NCI-H187 (cell line): ENCODE measurements at places on chromosomes 2 and 18.

DNA sequence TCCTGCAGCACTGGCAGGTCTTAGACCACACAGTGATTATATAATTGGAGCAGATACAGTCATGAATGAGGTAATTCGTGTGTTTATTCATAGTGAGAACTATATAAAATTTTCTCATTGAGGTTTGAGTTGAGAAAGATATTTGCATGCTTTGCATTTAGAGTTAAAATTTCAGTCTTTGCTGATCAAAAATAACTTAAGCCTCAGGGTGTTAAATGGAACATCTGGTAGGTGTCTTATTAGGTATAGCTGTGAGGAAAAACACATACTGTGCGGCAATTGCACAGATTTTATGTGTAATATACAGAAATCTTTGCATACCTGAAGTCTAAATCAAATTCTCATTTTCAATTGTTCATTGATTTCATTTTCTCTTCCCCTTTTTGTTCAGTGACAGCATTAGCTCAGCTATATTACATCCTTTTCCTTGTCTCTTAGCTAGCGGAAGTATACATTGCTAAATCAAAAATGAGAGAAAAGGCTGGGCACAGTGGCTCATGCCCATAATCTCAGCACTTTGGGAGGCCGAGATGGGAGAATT, 21.2 kb downstream of the GORASP2 start:
- no peak for DNase-seq

GRCh38 chr18:78642296-78642951, 337.2 kb upstream of the SALL3 start:
- DNase-seq: no peak

DNA sequence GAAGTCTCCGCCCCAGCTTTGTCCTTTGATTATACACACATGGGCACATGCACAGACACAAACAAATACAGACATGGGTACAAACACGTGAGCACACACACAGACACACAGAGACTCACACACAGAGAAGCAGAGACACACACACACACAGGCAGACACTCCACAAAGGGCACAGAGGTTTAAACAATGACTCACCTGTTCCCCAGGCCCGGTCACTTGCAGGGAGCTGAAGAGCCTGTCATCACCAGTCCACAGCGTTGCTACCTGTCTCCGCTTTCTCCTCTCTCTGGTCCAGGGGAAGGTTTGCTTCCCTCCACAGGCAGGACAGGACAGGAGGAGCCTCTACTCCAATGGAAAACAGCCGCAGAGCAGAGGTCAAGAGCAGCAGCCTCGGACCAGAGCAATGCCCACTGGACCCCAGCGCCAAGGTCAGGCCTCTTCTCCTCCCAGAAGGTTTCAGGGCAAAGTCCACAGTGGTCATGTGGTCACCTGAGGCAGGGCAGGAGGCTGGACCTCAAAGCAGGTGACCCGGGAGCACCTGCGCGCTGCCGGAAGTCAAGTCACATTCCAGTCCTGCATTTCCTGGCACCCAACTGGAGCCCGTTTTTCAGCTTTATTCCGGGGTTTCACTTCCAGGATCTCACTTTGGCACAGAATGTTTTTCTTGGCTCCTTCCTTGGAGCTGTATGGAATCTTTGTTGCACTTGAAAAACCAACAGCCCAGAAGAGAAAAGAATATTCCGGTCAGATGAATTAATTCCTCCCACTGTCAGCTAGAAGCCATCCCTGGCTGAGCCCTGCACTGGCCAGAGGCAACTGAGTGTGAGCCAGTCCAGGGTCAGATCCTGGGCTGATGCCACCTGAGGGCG, at the start of gene RAB17:
Gene RAB17 (minus strand): TSS at position 463 of the 869 bp plus-strand sequence. CDS start 4,580 bp downstream, outside the sequence.
- no peak for DNase-seq

- no peak for DNase-seq
Measured at GRCh38 chr2:218618102-218618860, 10.6 kb downstream of the PLCD4 start.

- no peak for DNase-seq
Measured at GRCh38 chr18:9792565-9793245, 84.6 kb downstream of the RAB31 start.
